ENCODE measurements at places on chromosomes 1 and 21.

GRCh38 chr1:15145327-15145726 is 8.2 kb upstream of the TMEM51 start:
- no peak for DNase-seq

DNA sequence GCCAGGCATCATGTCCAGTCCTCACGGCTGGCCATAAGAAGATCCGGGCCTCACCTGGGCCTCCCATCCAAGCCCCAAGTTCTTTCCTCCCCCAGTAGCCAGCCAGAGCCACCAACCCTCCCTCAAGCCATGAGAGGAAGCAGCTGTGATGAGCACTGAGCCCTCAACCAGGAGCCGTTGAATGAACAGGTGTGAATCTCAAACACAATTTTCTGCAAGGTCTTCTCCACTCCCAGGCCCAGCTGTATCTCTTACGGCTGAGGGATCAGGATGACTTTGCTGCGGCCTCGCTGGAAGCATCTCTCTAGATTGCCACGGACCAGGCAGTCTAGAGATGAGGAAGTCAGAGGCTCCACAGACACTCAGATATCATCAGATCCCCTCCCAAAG is 9.8 kb upstream of the CLDN14 start:
- DNase-seq = no peak

DNA sequence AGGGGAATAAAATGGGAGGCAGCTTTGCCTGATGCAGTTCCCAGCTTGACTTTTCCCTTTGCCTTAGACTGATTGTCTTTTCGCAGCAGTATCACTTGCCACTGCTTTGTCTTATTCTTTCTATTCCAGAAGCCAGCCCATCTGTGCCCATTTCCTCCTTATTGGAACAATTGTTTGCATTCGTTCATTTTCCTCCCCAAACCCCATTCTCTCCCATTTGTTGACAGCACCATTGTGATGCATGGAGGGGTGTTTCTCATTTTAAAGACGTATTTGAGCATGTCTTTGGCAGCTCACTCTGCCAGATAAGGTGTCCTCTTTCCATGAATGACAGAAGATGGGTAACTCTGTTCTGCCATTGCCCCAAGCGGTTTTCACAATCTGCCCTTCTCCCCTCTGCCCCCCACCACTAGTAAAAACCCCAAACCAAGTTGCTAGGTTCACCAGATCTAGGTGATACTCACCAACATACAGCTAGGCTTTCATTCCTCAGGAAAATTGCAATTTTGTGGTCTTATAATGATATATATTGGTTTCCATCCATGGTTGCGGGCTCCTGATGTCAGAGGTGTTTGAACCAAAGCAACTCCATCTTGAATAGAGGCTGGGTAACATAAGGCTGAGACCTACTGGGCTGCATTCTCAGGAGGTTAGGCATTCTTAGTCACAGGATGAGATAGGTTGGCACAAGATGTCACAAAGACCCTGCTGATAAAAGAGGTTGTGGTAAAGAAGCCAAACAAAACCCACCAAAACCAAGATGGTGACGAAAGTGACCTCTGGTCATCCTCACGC is 30.8 kb downstream of the SERBP1 start:
- no peak for DNase-seq

- DNase-seq = peak; percentile 66
Measured at GRCh38 chr1:239987103-239987745, 104.5 kb upstream of the FMN2 start.
